ENCODE measurements at places on chromosomes 5 and 9.
A peak's percentile ranks its signal among the peaks of the same experiment; 100 is the strongest.

GRCh38 chr9:129923589-129923988 lies 88.3 kb downstream of the USP20 start:
- DNase-seq = no peak

GRCh38 chr9:113979343-113980127 lies 98.6 kb downstream of the AMBP start:
- DNase-seq = no peak

DNA sequence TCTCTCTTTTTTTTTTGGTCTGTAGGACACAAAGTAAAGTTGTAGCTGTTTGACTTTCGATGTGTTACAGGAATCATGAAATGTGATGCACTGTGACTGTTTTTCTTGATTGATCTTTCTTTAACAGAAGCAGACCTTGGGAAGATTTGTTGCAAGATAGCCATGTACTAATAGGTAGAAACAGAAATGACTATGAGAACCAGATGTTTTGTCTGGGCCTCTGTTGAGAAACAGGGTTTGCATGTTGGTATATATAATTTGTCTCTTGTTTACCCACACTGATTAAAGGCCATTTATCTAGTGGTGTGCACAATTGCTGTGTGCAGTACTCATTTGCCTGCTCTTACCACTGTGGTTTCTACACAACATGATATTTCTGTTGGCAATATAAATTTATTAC lies 125.1 kb downstream of the HACD4 start:
- no peak for DNase-seq

DNA sequence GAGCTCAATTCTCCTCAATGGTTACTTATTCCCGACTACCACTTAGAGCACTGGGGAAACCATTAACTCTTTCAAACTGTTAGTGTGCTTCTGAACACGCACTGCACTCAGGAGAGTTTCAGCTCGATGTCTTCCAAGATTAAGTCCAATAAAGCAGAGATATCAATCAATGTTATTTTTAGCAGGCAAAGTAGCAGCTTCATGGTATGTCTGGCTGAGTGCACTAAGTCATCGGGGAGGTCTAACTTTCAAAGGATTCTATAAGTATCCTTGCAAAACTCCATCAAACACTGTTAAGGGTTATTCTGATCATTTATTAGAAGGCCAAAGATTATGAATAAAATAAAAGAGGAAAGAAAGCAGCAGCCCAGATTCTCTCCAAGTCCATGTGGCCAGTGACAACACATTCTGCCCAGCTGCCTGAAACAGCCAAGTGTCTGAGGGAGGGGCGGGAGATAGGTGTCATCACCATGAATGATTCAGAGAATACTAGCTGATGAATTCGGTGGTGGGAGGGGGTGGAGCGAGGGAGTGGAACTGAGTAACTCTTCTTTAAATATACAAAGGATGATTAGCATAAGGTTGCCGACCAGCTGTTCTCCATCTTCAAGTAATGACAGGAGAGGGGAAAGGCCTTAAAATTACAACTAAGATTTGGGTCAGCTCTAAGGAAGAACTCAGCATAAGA lies 21.3 kb downstream of the NREP start:
- no peak for DNase-seq

- no peak for DNase-seq
Observed at GRCh38 chr9:10173561-10173960, 439.2 kb downstream of the PTPRD start.

- DNase-seq = no peak
Observed at GRCh38 chr5:83523929-83524328, 52.4 kb downstream of the VCAN start.

- DNase-seq = peak; percentile 78
Observed at GRCh38 chr5:56414066-56414465, 180.9 kb upstream of the ANKRD55 start.

DNA sequence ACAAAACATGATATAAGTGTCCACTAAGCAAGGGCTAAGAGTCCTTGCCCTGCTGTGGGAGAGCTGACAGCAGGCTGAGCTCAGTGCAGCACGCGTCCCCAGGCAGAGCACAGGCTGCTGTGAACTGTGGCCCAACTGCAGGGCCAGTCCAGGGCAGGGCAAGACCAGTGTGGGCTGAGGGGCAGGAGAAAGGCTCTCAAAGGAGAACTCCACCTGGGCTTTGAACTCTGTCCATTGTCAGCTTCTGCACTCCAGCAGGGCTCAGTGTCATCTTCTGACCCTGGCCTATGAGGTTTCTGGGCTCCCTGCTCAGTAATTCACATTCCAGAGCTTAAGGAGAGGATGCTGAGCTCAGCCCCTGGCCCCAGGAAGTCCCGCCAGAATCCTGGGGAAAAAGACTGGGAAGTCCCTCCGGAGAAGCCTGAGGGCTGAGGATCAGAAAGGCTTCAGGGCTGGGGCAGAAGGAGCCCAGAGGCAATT lies 37.4 kb downstream of the LHFPL2 start:
- no peak for DNase-seq

- DNase-seq = peak; percentile 10
Observed at GRCh38 chr5:80125962-80126480, 90.9 kb downstream of the THBS4 start.

DNA sequence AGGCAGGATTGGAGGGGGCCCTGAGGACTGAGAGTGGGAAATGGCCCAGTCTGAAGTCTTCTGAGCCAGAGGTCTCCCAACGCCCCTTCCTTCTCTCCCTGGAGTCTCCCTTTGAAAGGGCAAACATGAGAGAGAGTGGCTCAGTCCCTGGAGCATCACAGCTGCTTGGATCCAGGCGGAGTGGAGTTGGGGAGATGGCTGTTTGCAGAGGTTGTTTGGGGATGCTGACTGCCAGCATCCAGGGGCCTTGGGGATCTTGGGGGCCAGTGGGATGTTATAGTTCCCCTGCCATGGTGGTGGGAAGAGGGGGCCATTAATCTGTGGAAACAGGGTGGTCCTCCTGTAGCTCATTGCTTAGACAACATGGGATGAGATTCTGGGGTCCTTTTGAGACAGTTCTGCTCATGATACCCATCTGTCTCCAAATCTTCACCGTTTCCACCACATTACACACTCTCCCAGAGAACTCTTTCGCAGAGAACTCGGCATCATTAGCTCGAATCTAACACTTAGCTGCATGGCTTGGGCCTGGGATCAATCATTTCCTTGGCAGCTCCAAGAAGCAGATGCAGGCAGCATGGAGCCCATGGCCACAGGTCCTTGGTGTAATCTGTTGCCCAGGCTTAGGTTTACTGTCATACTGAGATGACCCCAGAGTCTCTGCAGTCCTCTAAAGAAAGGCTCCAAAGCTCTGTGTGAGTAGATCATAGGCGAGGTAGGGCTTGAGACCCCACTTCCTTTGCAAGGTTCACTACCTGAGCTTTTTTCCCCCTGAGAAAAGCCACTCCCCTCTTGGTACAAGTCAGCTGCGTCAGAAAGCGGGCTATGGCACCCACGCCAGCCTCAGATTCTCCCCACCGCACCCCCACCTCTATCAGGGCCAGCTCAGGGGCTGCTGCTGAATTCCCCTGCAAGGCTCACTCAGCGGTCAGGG lies 54.4 kb upstream of the SH3PXD2B start:
- DNase-seq = no peak

- no peak for DNase-seq
Observed at GRCh38 chr5:911601-912000, 18.9 kb downstream of the TRIP13 start.

- no peak for DNase-seq
Observed at GRCh38 chr5:53712327-53712726, 151.9 kb downstream of the NDUFS4 start.

DNA sequence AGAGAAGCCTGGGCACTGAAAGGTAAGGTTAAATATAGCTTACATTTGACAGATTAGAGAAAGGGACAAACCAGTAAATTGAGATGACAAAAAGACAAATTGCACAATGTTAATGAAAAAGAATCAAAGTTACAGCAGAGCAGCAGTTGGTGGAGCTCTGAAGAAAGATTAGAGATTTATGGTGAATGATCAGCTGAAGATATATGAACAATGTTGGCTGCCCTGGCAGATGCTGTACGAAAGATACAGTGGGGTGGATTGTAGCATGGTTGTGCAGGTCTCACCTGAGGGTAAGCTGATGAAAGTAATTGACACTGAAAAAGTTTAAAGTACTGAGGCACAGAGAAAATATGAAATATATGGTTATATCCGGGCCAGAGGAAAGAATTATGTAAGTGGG lies 492.1 kb downstream of the ARHGEF28 start:
- DNase-seq = no peak

GRCh38 chr5:72006361-72006760 lies 100.9 kb upstream of the MAP1B start:
- no peak for DNase-seq

DNA sequence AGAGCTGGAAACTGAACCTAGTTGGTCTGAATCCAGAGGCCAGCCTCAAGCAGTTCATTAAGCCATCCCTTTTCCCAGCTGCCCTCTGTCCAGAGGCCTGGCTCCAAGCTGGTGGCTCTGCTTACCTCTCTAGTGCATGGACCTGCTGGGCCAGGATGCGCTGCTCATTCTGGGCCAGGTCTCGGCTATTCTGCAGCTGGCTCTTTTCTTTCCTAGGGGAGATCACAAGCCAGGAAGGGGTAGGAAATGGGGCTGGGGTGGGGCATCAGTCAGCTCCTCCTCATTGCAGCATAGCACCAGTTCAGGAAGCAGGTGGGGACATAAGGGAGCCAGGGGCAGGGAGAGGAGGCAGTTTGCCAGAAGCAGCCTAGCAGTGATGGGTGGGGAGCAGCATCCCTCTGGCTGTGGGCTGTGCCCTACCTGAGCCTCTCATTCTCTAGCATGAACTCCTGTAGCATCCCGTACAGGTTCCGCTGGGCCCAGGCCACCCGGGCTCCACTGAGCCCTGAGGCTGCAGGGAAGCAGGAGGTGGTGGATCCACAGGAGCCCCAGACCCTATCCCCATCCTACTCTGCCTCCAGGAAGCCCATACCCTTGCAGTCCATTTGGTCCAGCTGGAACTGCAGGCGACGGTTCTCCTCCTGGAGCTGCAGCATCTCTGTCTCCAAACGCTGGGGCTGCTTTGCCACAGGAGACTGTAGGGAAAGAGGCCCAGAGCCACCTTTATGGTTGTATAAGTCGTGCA lies 5.2 kb downstream of the KIF12 start:
- DNase-seq = no peak

DNA sequence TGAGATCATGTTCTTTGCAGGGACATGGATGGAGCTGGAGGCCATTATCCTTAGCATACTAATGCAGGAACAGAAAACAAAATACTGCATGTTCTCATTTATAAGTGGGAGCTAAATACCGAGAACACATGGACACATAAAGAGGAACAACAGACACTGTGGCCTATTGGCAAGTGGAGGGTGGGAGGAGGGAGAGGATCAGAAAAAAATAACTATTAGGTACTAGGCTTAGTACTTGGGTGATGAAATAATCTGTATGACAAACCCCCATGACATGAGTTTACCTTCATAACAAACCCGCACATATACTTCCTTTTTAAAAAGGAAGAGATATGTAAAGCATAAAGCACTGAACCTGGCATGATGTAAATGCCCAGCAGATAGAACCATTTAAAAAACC lies 99.0 kb downstream of the MEGF10 start:
- peak; percentile 3 for DNase-seq

DNA sequence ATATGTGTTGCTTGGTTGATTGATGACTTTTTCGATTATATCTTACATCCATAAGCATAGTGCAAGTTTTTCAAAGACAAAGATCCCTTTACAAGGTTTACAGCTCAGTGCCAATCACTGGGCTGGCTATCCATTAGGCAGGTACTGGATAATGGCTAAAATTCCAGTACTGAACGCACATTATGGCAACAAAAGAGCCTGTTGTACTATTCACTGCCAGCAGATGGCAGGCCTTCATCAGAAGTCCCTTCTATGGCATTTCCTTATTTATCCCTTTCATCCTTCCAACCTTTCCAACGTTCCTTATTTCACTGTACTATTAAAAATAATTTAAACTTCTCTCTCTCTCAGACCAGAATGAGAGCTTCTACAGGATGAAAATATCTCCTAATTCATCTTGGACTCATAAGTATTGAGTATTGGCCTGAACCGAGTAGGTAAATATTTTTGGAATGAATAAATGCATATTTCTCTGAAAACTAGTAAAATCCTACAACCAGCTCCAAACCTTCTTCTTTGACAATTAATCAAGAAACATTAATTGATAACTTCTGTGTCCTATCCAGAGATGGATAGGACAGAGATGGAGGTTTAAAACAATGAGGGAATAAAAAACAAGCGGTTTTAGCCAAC lies 6.7 kb upstream of the WNT8A start:
- peak; percentile 80 for DNase-seq

DNA sequence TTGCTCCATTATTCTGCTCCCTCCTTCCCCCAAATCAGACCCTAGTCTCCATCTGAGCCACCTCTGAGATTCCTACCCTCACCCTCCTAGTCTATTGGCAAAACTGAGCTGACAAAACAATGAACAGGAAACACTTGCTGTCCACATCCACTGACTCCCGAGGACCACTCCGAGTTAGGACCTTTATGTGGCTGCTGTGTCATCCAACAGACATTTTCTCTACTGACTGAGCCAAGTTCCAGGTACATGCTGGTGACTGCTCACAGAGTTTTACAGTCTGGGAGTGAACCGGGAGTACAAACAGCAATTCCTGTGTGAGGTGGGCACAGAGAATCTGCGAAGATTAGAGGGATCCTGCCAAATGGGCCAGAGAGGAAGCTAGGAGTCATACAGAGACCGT lies 39.2 kb downstream of the CFAP90 start:
- DNase-seq = no peak

DNA sequence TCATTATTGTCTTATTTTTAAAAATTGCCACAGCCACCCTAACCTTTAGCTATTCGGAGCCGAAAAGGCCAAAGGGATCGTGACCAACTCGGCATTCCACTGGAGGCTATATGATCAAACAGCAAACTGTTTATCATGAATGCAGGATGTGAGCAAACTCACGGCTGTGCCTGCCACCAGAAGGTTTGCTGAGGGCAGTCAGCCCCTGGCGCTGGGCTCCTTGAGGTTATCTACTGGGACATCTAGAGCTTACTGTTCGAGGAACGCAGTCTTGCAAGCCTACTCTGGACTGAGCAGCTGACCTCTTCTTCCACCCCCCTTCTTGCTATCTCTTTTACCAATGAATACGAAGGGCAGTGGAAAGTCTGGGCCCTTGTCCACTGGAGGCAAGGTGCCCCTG lies 231.5 kb upstream of the TARS1 start:
- no peak for DNase-seq

DNA sequence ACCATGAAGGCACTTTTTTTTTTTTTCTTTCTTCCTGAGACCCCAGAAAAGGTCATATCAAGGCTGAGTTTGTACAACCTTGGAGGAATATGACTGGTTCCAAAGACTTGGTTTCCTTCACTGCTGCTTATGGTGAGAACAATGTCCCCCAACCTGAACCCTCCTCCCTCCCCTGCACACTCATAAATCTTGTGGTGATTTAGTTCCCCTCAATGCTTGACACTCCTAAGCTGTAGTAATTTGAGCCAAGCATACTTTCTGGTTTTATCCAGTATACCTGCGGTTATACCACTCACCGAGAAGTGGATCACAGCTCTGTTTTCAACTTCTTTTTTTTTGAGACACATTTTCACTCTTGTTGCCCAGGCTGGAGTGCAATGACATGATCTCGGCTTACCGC lies 149.9 kb upstream of the KLF4 start:
- peak; percentile 99 for DNase-seq

GRCh38 chr5:73507062-73507461 lies 8.8 kb downstream of the BTF3 start:
- DNase-seq = no peak
